GM13976 (cell line): ENCODE measurements at places on chromosomes 1 and 21.

DNA sequence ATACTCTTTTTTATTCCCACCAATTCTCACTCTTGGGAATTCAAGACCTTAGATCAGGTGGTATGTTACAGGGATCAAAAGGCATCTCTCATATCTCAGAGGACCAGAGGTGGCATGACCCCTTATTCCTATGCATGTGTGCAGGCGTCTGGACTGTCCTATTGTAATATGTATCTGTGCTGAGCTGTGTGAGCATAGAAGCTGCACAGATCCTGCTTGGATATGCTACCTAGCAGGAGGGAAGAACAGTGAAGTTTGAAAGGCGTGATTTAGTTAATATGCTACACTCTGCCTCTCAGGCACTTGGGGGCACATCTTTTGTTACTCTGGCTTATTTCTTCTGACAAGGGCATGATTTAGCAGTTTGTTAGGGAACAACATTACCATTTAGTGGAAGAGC is 86.7 kb upstream of the ZRANB2 start:
- no peak for DNase-seq

DNA sequence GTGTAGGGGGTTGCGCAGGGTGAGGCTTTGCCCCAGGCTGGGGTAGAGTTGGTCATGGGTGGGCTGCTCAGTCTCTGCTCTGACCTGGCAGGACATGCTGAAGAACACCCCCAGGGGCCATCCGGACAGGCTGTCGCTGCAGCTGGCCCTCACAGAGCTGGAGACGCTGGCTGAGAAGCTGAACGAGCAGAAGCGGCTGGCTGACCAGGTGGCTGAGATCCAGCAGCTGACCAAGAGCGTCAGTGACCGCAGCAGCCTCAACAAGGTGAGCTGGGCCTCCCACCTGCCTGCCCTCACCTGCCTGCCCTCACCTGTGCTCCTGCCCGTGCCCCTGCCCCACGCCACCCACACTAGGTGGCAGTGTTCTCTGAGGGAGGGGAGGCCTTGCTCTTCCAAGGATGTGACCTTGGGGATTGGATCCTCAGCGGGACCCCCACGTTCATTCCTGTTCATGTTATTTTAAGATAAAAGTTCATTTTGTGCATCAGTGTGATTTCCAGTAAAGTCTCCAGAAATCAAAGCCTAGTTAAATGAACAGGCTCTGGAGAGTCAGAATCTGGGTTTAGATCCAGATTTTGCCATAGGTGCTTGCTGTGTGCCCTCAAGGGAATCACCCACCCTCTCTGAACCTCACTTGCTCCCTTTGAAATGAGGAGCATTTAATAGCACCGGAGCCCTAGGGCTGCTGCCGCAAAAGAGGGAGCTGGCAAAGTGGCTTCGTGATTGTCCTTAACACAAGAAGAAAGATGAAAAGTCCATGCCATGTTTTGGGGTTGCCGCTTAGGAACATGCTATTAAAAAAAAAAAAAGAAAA is 87.9 kb downstream of the ARHGEF10L start:
- DNase-seq, result no peak

GRCh38 chr1:39413902-39414528 is 77.4 kb upstream of the BMP8A start:
- DNase-seq, result no peak

DNA sequence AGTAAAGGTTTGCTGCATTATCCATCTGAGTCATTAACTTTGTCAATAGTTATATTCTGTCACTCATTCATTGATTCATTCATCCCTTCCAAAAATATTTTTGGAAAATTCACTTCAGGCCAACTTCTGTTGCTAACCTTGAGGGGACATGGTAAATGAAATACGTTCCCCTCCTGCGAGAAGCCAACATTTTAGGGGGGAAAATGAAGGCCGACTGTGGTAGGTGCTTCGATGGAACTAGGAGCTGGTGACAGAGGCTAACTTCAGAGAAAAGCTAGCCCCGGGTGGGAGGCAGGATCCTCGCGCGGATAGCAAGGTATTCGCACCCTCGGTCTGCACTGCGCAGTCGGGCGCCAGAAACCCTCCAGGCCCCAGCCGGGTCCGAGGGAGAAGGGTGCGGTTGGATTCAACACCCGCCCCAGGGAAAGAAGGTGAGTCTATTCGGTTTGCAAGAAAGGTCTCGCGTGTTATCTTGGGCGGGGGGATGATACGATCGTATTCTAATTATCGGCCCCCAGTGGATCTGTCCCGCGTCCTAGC is 646 bp upstream of the RRP15 start:
- DNase-seq, result no peak
